ENCODE measurements at places on chromosomes 12 and 14.

- no peak for DNase-seq
Measured at GRCh38 chr14:80456209-80456608, 244.9 kb upstream of the DIO2 start.

DNA sequence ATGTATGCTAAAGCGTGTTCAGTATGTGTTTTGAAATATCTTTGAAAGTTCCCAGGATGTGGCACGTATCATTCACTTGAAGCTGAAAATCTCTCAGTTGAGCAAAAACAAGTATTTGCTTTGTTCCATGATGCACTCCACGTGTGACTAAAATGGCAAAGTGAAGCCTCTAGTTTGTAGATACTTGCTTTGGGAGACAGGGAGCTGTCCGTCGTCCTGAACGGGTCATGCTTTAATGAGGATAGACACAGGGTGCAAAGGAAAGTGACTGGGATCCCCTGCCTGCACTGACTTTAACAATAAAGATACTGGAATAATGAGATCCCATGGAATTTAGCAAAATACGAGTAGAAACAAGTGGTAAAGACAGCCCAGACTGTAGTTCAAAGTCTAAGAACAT is 991.4 kb downstream of the NRXN3 start:
- no peak for DNase-seq

DNA sequence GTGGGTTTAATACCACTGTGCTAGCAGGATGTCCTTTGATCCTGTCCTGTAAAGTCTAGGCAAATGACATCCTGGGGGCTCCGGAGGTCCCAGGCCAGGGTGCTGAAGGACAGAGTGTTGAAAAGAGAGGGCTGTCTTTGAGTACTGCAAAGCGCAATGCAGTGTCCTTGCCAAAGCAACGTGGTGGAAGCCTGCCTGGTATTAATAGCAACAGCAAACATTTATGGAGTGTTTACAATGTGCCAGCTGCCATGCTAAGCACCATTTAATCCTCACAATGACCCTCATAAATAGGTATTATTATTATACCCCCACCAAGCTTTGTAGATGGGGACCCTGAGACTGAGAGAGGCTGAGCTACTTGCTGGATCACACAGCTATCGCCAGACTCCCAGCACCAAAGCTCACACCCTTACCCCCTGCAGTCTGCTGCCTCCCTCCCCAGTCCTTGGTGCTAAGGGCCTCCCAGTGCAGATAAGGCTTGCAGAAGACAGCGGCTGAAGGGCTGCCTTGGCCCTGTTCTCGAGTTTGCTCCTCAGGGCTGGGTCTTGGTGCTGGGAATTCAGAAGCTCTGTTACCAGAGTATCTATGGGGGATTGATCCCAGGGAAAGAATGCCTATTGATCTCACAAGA is 427.7 kb downstream of the FUT8 start:
- no peak for DNase-seq

- no peak for DNase-seq
Measured at GRCh38 chr12:70190262-70191010, 52.8 kb upstream of the CNOT2 start.

GRCh38 chr12:119399301-119399700 is 64.8 kb downstream of the CCDC60 start:
- no peak for DNase-seq

DNA sequence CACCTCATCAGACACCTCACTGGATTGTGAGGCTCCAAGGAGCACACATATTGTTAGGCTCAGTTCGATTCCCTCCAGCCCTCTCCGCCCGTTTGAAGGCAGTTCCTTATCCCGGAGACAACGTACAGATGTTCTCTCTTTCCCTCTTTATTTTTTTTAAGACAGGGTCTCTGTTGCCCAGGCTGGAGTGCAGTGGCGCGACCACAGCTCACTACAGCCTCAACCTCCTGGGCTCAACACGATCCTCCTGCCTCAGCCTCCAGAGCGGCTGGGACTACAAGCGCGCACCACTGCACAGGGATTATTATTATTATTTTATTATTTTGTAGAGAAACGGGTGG is 718 bp upstream of the TROAP start:
- DNase-seq: no peak

DNA sequence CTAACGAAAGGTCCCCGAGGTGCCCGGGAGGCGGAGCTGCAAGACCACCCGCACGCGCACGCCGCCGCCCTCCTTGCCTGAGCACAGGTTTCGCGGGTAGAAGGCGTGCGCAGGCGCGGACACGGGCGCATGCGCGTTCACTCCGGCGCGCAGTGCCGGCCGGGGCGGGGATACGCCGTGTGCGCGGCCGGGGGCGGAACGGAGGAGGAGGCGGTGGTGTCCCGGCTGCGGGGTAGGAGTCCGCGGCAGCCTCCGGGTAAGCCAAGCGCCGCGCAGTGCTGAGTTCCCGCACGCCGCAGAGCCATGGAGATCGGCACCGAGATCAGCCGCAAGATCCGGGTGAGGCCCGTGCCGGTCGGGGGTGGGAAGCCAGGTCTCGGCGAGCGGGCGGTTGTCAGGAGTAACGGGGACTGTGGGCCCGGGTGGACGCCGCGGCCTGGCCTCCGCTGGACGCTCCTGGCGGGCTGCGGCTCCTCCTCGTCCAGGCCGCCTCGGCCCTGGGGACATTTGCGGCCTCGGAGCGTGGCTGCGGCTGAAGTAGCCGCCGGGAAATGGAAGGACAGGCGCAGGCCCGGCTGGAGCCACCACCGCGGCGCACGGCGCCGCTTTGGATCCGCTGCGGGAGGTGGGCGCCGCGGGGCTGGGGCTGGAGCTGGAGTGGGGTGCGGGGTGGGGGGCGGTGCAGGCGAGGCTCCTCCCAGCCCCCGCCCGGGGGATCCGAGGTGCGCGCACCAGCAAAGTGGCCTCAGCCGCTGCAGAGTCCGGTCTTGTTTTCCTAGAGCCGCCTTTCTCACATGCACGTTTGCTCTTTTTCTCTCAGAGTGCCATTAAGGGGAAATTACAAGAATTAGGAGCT is at the start of gene ZC3H14:
ZC3H14 (plus strand) TSS at position 207 of the 856 bp plus-strand sequence; CDS start at position 304, 97 bp downstream.
- peak; percentile 69 for DNase-seq

DNA sequence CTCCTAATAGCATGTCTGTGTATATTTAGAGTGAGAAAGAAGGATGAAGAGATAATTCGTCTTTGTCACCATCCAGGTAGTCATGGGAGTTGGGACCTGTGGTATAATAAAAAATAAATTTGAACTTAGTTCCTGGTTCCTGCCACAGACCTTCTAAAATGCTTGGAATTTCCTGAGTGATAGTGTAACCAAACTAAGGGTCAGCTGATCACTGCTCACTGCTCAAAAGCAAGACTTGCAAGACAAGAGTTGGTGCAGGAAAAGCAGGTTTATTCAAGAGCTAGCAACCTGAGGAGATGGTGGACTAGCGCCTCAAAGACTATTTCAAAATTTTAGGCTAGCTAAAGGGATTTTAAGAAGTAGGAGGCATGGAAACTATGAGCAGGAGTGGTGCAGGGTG is 19.1 kb downstream of the ANG start:
- no peak for DNase-seq

- DNase-seq: no peak
Measured at GRCh38 chr14:89251061-89251460, 166.0 kb downstream of the FOXN3 start.

GRCh38 chr12:49369411-49370145 is 2.3 kb downstream of the SPATS2 start:
- no peak for DNase-seq

GRCh38 chr14:52240623-52241022 is 26.9 kb upstream of the PTGDR start:
- DNase-seq: no peak

Measured in activated CD4-positive, alpha-beta T cell treated with anti-CD3 and anti-CD28 coated beads for 24 hours (primary cell).